ENCODE measurements at places on chromosomes 1 and 21. TPM values are rescaled to one million over a fixed set of nuclear protein-coding genes. Genes with fewer than 3 reads are reported as not detected.

The GNG12 gene
- not detected for total RNA-seq

The HAX1 gene
- 40.0 TPM for total RNA-seq

The PRRX1 gene
- total RNA-seq: not detected

The PRELP gene
- not detected for total RNA-seq

The SPRR1A gene
- total RNA-seq: not detected

The FCGR2B gene
- 17.0 TPM for total RNA-seq

The ITPKB gene
- total RNA-seq: 133 TPM

The GUCA2A gene
- total RNA-seq: not detected

The FMN2 gene
- not detected for total RNA-seq

GRCh38 chr1:86082183-86082582 lies 74.4 kb downstream of the COL24A1 start:
- no peaks in the 10 kb centered on the region for H3K27me3 ChIP-seq
- H3K36me3 ChIP-seq: no peaks in the 10 kb centered on the region

DNA sequence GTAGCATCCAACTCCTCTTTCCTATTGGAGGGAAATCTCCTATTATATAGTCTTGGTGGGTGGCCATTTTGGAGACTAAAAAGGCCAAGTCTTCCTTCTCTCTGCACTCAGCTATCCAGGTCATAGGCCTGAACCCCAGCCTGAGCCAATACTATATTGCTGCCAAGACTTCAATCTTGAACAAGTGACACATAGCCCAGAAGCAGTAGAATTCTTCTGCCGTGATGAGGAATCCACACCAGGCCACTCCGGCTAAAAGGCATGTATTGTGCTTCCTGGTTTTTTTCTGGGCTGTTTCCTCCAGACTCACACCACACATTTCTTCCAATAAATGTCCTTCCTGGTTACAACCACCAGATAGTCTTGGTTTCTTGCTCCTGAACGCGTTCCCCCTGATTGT lies 43.0 kb downstream of the ATF3 start:
- H3K4me1 ChIP-seq: no peaks in the 10 kb centered on the region
- H3K36me3 ChIP-seq: no peaks in the 10 kb centered on the region

GRCh38 chr1:89871768-89872473 lies 51.1 kb downstream of the LRRC8D start:
- H3K4me1 ChIP-seq: no peaks in the 10 kb centered on the region

GRCh38 chr1:74584185-74584584 lies 71.8 kb upstream of the LRRC53 start:
- H3K27me3 ChIP-seq: no peaks in the 10 kb centered on the region
- no peak overlapping the region for H3K27ac ChIP-seq
- H3K4me1 ChIP-seq: no peaks in the 10 kb centered on the region
- no peaks in the 10 kb centered on the region for H3K36me3 ChIP-seq
- no peak for DNase-seq

DNA sequence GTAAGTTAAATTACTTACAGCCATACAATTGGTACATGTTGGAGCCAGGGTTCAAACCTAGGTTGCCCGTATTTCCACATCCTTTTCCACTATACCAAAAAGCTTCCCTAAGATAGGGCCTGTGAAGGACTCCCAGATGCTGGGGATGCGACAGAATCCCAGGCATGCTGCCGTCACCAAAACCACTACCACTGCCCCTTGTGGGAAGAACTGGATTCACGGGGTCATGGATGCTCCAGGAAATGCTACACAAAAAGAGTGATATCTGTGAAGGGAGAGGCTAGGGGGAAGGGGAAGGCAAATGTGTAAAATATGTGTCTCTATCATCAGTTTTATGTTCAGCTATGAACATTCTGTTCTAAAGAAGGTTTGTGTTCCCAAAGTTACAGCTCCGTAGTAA lies 133.9 kb upstream of the IVNS1ABP start:
- H3K4me1 ChIP-seq: no peaks in the 10 kb centered on the region
- no peak overlapping the region for H3K4me3 ChIP-seq
- DNase-seq: no peak
- no peaks in the 10 kb centered on the region for H3K27me3 ChIP-seq
- no peak overlapping the region for H3K27ac ChIP-seq
- no peaks in the 10 kb centered on the region for H3K36me3 ChIP-seq

DNA sequence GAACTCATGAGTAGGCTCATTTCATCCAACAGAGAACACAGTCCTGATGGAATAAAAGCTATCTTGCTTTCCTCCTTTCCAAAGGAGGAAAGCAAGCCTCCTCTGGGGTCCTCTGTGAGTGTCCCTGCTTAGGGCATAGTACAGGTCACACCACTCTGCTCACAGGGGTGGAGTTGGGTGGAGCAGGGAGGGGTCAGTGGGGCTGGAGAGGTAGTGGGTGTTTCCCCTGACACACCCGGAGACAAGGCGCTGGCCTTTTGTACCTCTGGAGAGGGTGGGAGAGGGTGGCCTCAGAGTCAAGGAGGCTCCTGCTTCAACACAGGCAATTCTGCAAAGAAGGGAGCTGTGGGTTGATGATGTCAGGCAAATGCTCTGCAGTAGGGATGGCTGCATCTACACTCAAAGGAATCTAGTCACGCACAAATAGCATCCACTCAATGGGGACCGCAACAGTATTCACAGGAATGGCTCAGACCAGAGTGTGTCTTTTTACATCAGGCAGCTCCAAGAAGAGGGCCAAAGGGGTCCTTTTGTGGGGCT lies 58.6 kb upstream of the PLXNA2 start:
- H3K27me3 ChIP-seq: no peaks in the 10 kb centered on the region
- H3K27ac ChIP-seq: no peak overlapping the region
- no peaks in the 10 kb centered on the region for H3K36me3 ChIP-seq

GRCh38 chr1:211876851-211877590 lies 46.5 kb upstream of the LPGAT1 start:
- DNase-seq: no peak
- H3K27me3 ChIP-seq: no peaks in the 10 kb centered on the region
- no peak overlapping the region for H3K27ac ChIP-seq
- H3K4me1 ChIP-seq: no peaks in the 10 kb centered on the region

DNA sequence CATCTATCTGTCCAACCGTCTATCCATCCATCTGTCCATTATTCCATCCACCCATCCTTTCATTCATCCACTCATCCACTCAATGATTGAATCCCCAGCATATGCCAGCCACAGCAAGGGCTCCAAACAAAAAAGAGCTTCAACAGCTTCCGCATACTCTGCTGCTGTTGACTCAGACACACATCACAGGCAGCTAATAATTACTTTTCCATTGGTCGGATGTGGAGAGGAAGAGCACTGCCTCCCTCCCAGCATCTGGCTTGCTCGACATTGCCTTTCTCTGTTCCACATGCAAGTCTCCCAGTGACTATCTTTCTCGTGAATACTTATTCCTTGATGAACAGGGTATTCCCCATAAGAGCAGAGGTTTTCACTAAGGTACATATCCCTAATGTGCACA lies 176.5 kb downstream of the HIVEP3 start:
- H3K27ac ChIP-seq: no peak overlapping the region
- no peaks in the 10 kb centered on the region for H3K27me3 ChIP-seq
- no peak for DNase-seq
- no peaks in the 10 kb centered on the region for H3K36me3 ChIP-seq
- no peak overlapping the region for H3K4me3 ChIP-seq

DNA sequence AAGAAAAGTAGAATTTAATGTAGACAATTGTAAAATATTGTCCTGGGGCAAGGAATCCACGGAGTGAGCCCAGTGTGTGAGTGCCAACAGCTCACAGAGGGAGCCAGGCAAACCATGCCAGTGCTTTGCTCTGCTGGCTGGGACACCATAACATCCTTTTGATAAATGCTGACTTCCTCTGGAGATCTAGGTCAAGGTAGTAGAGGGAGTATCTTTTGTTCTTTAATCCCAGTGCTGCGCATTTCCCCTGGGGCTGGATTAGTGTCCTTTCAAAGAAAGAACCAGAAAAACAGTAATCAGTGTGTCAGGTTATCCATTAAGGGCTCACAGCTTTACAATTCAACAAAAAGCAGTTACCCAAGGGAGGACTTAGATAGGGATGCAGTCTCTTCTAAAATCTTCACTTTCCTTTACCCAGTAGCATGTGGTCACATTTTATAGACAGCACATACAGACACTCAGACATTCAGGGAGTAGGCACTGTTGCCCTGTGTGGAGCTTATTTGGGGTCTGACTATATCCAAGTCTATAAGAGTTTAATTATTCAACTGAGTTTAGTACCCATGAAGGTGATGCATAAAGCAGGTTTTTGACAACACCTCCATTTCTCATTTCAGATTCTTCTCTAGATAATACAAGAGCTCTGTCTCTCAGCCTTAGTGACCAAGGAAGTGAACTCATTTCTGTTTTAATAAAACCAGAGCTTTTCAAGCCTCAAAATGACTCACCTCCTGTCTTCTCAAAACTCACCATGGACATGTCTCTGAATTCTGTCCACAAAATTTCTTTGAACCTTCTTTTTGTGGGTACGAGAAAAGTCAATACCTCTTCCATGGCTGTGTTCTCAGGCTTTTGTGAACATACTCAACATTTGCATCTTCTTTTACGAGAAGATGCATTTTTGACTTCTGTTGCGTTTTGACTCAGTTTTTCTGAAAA lies 215.3 kb downstream of the BRINP2 start:
- no peak overlapping the region for H3K27ac ChIP-seq
- no peaks in the 10 kb centered on the region for H3K36me3 ChIP-seq
- no peak overlapping the region for H3K4me3 ChIP-seq
- H3K4me1 ChIP-seq: no peaks in the 10 kb centered on the region

GRCh38 chr1:187157552-187157951 lies 328.8 kb downstream of the PLA2G4A start:
- no peaks in the 10 kb centered on the region for H3K36me3 ChIP-seq
- no peaks in the 10 kb centered on the region for H3K27me3 ChIP-seq
- H3K4me3 ChIP-seq: no peak overlapping the region
- H3K27ac ChIP-seq: peak overlapping the region; percentile 11
- H3K4me1 ChIP-seq: no peaks in the 10 kb centered on the region

GRCh38 chr21:15301736-15302135 lies 236.9 kb upstream of the NRIP1 start:
- no peaks in the 10 kb centered on the region for H3K27me3 ChIP-seq
- H3K36me3 ChIP-seq: no peaks in the 10 kb centered on the region
- H3K4me3 ChIP-seq: no peak overlapping the region
- H3K27ac ChIP-seq: no peak overlapping the region
- DNase-seq: no peak

- no peak overlapping the region for H3K27ac ChIP-seq
- no peaks in the 10 kb centered on the region for H3K27me3 ChIP-seq
- DNase-seq: no peak
- H3K36me3 ChIP-seq: no peaks in the 10 kb centered on the region
- H3K4me3 ChIP-seq: no peak overlapping the region
These were observed 149.5 kb downstream of the FGGY start for GRCh38 chr1:59446257-59446901.

DNA sequence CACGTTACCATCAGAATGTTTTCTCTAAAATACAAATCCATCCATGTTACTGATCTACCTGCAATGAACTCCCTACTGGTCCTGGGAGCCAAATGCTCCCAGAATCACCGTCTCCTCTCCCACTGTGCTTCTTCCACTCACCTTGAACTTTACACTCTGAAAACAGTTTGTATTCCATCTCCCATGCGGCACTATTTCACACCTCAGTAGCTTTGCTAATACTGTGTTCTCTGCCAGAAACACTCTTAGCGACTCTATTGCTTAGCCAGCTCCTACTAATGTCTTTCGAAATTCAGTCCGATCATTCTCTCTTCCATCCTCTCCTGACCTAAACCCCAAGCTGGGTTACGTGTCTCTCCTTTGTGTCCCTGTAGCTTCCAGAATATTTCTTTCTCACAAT lies 284.4 kb upstream of the DUSP10 start:
- no peaks in the 10 kb centered on the region for H3K27me3 ChIP-seq
- no peaks in the 10 kb centered on the region for H3K4me1 ChIP-seq
- no peak for DNase-seq

DNA sequence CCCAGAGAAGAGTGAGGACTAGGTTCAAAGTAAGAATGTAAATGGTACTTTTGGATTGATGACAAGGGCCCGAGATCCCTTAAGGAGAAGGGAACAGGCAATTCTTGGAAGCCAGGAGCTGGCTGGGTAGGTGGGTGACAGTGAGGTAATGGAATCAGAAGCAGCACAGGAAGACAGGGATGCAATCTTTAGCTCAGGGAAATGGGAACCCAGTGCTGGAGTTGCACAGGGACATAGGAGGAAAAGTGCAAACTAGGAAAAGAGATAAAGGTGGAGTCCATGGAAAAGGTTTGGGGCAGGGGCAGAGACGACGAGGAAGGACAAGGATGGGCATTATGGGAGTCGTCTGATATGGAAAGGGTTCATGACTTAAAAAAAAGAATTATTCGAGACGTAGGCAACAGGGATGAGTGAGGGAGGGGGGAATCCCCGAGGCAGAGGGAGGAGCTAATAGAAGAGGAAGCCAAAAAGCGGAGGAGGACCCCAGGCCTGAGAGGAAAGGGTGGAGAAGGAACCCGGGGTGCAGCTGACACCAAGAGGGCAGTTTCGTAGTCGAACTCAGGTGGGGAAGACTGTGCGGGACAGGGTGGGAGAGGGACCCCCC lies 495 bp downstream of the PI4KB start:
- DNase-seq: peak; percentile 80
- H3K27ac ChIP-seq: peak overlapping the region; percentile 94
- H3K27me3 ChIP-seq: no peaks in the 10 kb centered on the region
- peaks cover 20% of the 10 kb centered on the region for H3K4me1 ChIP-seq
- H3K36me3 ChIP-seq: peaks cover 10% of the 10 kb centered on the region
- H3K4me3 ChIP-seq: peak overlapping the region; percentile 74

DNA sequence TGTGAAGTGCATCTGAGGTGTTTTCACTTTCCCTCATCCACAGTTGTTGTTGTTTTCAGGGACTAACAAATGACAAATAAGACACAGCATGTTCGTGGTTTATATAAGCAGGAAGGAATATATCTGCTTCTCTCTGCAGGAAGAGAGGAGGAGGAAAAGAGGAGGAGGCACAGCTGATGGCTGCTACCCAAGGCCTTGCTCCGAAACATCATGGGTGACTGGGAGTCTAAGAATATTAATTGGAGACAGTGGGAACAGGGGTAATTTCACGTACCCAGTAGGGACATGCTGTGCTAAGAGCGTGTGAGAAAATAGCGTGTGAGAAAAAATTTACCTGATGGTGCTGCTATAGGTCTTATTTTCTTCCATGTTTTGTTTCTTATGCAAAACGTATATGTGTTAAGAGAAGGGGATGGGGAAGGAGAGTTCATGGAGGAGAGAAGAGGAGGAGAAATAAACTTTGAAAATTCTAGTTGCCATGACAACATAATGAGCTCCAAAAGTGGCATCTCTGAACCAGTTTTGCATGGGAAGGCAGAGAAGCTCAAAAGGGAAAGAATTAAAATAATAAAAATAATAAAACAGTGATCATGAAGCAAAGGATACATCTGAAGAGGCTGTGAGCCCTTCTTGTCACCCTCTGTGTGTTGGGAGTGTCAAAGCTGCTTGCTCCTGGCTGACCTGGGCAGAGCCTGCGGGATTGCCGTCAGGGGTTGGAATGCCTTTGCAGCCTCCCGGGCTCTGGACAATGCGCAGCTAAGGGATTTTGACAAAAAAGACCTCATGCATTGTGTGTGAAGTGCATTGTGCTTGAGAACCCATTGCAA lies 192.0 kb downstream of the CACNA1E start:
- no peak overlapping the region for H3K27ac ChIP-seq
- H3K4me1 ChIP-seq: no peaks in the 10 kb centered on the region
- no peak overlapping the region for H3K4me3 ChIP-seq
- no peak for DNase-seq
- H3K27me3 ChIP-seq: no peaks in the 10 kb centered on the region
- H3K36me3 ChIP-seq: no peaks in the 10 kb centered on the region

- no peak for DNase-seq
- no peaks in the 10 kb centered on the region for H3K4me1 ChIP-seq
- H3K36me3 ChIP-seq: no peaks in the 10 kb centered on the region
These were observed 315.0 kb downstream of the PTPRU start for GRCh38 chr1:29551123-29551936.

GRCh38 chr1:20712215-20712577 lies 5.6 kb downstream of the KIF17 start:
- H3K27me3 ChIP-seq: peaks cover 9% of the 10 kb centered on the region
- H3K4me1 ChIP-seq: peaks cover 5% of the 10 kb centered on the region
- no peak overlapping the region for H3K4me3 ChIP-seq
- no peak for DNase-seq
- no peak overlapping the region for H3K27ac ChIP-seq

Data from natural killer cell (primary cell).